ENCODE measurements at places on chromosomes 6 and 20. TPM values are rescaled to one million over a fixed set of nuclear protein-coding genes. Genes with fewer than 3 reads are reported as not detected.

DNA sequence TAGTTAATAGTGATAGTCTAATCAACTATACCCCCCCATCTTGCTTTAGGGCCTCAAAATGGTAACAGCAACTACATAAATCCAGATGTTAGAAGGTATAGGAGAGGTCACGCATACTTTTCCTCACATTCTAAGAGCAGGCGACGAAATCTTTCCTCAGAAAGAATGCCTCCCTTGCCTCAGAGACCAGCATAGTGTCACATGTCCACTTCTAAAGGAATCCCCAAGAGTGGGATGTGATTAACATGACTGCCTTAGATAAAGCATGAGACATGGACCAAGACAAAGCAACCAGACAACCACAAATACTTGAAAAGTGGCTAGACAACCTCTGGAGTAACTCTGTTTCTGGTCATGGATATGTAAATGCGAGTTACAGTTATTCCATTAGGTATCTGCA is 710.7 kb downstream of the EYS start:
- no peak for DNase-seq

- no peak for DNase-seq
Measured at GRCh38 chr6:159533568-159533967, 159.5 kb downstream of the SOD2 start.

- no peak for DNase-seq
Measured at GRCh38 chr6:37373822-37374471, 20.2 kb downstream of the RNF8 start.

Gene TRIM10
- total RNA-seq = not detected

Data from Panc1 (cell line).